ENCODE measurements at places on chromosomes 6 and 20.
A peak's percentile ranks its signal among the peaks of the same experiment; 100 is the strongest.

- DNase-seq = no peak
These were observed 174.3 kb downstream of the CDH4 start for GRCh38 chr20:61426352-61426751.

DNA sequence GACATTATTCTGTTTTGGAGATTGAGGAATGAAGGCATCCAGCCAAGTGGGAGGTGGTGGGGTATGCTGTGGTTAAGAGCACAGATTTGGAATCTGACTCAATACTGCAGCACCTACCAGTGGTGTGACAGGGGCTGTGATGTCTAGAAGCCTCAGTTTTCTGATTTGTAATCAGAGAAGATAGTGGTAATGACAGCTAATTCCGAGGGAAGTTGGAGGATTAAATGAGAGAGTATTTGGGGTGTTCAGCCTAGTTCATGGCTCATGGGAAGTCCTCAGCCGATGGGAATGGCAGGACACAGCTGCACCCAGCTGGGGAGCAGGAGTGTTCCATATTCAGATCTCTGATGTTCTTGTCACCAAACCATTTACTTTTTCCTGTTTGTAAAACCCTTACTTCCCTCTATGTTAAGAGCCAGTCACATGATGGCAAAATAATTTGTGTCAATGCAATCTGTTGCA is 9.3 kb downstream of the SLC9A8 start:
- DNase-seq = no peak

DNA sequence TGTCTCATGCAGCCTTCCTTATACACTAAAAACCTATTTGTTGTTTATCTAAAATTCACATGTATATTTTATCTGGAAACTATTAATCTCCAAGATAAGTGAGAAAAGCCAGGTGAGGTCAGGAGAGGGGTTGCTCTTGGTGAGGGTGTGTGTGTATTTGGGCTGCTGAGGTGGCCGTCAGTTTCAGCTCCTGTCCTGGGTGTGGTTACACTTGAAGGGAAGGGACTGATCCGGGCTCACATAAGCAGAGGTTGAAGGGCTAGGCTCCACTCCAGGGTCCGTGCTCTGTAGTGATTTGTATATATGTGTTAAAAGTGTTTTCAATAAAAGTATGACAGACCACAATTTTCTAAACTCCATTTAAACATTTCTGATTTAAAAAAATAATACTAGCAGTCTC is 13.5 kb upstream of the SNAI1 start:
- no peak for DNase-seq

DNA sequence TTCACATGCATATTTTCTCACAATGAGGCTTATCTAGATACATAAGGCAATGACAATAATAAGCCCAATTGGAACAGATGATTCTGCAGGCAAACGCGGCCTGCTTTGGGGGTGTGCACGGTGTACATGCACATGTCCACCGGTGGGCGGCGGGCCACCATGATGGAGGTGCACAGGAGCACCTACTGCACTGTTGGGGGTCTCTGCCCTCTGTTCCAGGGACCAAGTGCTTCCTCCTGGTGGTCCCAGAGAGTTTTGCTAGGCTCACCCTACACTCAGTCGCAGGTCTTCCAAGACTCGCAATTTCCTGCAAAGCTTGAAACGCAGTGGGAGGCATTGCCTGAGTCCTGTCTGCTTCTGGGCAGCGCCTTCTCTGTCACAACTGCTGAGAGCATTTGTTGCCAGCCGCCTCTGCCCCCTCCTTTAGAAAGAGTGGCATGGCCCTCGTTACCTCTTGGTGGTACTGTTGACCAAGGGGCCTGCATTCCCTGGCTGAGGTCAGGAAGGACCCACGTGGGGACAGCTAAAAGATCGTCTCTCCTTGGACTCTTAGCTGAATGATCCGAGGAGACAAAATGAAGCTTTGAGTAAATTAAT is 135.3 kb downstream of the ERMARD start:
- peak; percentile 26 for DNase-seq

GRCh38 chr6:154579485-154579884 is 69.0 kb upstream of the CNKSR3 start:
- no peak for DNase-seq

GRCh38 chr20:44810391-44811149 is at the start of gene RIMS4:
Gene RIMS4 (minus strand): TSS chr20:44810546. CDS start chr20:44810271, 275 bp downstream.
- DNase-seq = no peak
